ENCODE measurements at places on chromosomes 11 and 22.

GRCh38 chr11:62553839-62554361 lies 7.3 kb upstream of the AHNAK start:
- no peak for DNase-seq

DNA sequence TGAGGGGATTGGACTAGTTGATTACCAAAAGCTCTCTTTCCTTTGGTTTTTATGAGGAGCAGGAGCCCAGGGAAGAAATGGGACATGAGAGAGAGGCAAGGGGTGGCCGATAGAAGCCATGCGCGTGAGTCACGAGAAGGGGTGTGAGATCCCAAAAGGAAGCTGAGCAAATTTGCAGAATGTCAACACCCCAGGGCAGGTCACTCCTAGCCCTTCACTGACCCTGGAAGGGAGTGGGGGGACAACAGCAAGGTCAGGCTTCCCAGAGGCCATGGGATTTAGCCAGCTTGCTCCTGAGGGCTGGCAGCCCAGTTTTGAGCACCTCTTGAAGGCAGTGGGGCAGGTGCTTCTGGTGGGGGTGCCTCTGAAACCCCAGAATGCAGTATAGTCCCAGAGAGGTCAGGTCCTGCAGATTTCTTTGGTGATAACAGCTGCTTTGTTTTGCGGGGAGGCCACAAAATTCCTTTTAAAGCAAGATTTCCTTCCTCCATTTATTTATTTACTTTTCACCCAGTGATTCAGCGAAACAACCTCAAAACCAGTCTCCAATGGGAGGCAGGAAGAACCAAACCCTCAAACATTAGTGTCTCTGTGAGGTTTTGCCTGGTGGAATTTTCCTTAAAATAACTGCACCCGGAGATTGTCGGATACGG lies 40.1 kb upstream of the TIMP3 start:
- DNase-seq: peak; percentile 6

- DNase-seq: peak; percentile 83
Measured at GRCh38 chr11:86193297-86194095, 51.1 kb upstream of the EED start.

GRCh38 chr22:45804986-45805325 lies 133.3 kb downstream of the ATXN10 start:
- DNase-seq: peak; percentile 75

- no peak for DNase-seq
Measured at GRCh38 chr11:119780222-119780953, 51.4 kb upstream of the NECTIN1 start.

All from MV-4-11 (cell line).